ENCODE measurements at places on chromosomes 13 and 19. TPM values are rescaled to one million over a fixed set of nuclear protein-coding genes. Genes with fewer than 3 reads are reported as not detected.

The ZNF439 gene
- not detected for total RNA-seq

DNA sequence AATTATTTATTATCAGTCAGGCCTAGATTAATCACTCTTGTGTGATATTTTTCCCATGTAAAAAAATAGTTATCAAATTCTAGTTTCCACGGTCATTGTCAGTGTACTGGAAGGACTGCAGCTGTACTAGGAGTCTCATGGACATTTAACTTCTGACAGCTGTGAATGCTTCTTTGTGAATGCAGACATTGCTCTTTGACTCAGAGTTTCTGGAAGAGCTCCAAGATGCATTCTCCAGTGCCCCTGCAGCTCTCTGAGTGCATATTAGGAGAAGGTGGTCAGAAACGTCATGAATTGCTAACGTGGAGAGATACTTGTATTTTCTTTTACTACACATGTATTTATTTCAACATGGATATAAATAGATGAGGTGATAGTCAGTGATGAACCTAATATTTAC is 9.7 kb upstream of the SLITRK5 start:
- H3K36me3 ChIP-seq: no peaks in the 10 kb centered on the region
- peak; percentile 76 for DNase-seq
- H3K4me3 ChIP-seq: no peak overlapping the region
- no peaks in the 10 kb centered on the region for H3K27me3 ChIP-seq
- H3K4me1 ChIP-seq: peaks cover 7% of the 10 kb centered on the region

- no peak within 1 kb of the TSS for H3K27ac ChIP-seq
- no peaks in the 10 kb centered on the region for H3K36me3 ChIP-seq
- H3K4me3 ChIP-seq: no peak within 1 kb of the TSS
- DNase-seq: no peak
- no peaks in the 10 kb centered on the region for H3K27me3 ChIP-seq
- peaks cover 5% of the 10 kb centered on the region for H3K4me1 ChIP-seq
These were observed at the start of gene SMIM24 for GRCh38 chr19:3480383-3481091. Gene SMIM24, minus strand, starts transcription at chr19:3480525. Its CDS starts 62 bp downstream, at chr19:3480463.

- no peaks in the 10 kb centered on the region for H3K27me3 ChIP-seq
- peaks cover 6% of the 10 kb centered on the region for H3K36me3 ChIP-seq
- peak; percentile 94 for DNase-seq
These were observed 209.3 kb downstream of the KCNRG start for GRCh38 chr13:50224534-50224933.
